ENCODE measurements at places on chromosomes 12 and 14. TPM values are rescaled to one million over a fixed set of nuclear protein-coding genes. Genes with fewer than 3 reads are reported as not detected.
A peak's percentile ranks its signal among the peaks of the same experiment; 100 is the strongest.

Gene RERG
- polyA plus RNA-seq = 0.04 TPM

GRCh38 chr12:76177821-76178220, 93.3 kb upstream of the NAP1L1 start:
- DNase-seq = no peak

Gene JAG2
- 0.31 TPM for polyA plus RNA-seq

Gene FAM90A1
- polyA plus RNA-seq = 0.20 TPM

- DNase-seq = no peak
These were observed 368.4 kb upstream of the TMEM132C start for GRCh38 chr12:127898616-127899015.

Gene TMPRSS12
- polyA plus RNA-seq = not detected

Gene ZDHHC22
- polyA plus RNA-seq = not detected

Gene A2M
- 171 TPM for polyA plus RNA-seq

DNA sequence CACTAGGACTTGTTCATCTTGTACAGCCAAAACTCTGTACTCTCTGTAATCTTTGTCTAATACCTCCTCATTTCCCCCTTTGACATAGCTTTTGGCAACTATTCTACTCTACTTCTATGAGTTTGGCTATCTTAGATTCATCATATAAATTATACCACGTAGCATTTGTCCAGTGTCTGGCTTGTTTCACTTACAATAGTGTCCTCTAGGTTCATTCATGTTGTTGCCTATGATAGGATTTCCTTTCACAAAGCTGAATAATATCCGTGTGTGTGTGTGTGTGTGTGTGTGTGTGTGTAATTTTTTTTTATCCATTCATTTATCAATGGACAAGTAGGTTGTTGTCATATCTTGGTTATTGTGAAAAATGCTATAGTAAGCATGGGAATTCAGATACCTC, 209.5 kb downstream of the KCNC2 start:
- no peak for DNase-seq

DNA sequence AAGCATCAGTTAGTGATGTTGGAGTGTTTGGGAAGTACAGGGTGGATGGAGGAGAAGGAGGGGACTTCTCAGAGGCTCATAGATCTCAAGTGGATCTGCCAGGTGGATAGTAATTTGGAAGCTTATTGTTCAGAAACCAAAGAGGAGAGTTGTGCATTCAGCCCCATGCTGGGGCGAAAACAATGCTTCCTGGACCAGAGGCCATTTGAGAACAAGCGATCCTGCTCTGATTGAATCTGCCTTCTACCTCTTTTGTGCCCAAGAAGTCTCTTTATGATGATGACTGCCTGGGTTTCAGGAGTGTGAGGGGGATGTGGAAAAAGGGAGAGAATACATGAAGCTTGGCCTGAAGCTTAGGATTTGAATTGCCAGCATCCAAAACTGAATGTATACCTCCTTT, 110.8 kb upstream of the SRRM4 start:
- DNase-seq = no peak

GRCh38 chr12:115444346-115444745, 760.4 kb upstream of the TBX3 start:
- DNase-seq = no peak

- DNase-seq = peak; percentile 39
These were observed 478.2 kb downstream of the DIO2 start for GRCh38 chr14:79732911-79733655.

Gene RNASE4
- 42.4 TPM for polyA plus RNA-seq

Gene SPX
- polyA plus RNA-seq = 0.12 TPM

DNA sequence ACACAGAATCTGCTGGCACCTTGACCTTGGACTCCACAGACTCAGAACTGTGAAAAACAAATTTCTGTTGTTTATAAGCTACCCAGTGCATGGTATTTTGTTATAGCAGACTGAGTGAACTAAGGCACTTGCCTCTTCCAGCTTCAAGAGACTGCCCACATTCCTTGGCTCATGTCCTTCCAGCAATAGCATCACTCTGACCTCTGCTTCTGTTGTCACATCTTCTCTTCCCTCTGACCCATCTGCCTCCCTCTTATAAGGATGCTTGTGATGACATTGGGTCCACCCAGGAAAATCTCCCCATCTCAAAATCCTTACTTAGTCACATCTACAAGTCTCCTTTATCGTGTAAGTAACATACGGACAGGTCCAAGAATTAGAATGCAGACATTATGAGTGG, 200.4 kb downstream of the PIK3C2G start:
- no peak for DNase-seq

DNA sequence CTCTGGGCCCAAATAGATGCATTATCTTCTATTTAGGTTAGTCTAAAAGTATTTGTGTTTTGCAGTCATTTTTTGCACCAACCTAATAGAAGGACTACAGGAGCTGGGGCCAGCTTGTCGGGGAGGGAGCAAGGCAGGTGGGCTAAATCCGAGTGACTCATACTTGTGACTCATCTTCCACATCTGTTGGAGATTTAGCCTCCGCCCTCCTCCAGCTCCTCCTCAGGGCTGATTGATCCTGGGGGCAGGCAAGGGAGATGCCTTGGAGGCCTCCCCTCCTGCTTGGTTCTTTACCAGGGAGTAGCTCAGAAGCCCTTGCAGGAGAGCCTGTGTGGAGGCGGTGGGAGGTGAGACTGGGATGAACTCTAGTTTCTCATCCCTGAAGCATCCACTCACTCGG, 27.9 kb downstream of the RHOF start:
- peak; percentile 70 for DNase-seq

GRCh38 chr12:122081083-122081696, 2.6 kb downstream of the MLXIP start:
- no peak for DNase-seq

Gene MDM1
- polyA plus RNA-seq = 14.9 TPM

GRCh38 chr14:73889376-73889775, 2.7 kb downstream of the ZNF410 start:
- no peak for DNase-seq

DNA sequence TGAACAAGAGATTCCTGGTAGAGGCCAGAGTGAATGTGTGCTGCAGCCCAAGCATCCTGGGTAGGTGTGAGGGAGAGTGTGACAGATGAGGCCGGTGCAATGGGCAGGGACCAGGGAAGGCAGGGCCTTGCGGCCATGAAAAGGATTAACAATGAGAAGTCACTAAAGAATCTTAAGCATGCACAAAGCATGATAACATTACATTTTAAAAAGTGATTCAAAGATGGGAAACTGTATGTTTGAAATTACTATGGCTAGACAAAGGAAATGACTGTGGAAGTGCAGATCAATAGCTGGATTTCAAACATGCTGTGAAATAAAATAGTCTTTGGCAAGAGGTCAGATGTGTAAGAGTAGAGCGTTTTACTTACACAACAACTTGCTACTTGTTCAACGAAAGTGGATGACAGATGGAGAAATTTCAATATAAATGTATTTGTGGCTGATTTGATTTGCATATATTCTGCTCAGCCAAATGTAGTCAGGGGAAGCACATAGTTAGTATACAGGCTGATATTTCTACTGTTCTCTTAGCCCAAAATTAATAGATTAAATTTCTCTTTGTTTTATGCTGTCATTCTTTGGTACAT, 175.5 kb downstream of the CCDC59 start:
- no peak for DNase-seq

GRCh38 chr14:79265366-79265946, 945.8 kb downstream of the DIO2 start:
- DNase-seq = no peak

DNA sequence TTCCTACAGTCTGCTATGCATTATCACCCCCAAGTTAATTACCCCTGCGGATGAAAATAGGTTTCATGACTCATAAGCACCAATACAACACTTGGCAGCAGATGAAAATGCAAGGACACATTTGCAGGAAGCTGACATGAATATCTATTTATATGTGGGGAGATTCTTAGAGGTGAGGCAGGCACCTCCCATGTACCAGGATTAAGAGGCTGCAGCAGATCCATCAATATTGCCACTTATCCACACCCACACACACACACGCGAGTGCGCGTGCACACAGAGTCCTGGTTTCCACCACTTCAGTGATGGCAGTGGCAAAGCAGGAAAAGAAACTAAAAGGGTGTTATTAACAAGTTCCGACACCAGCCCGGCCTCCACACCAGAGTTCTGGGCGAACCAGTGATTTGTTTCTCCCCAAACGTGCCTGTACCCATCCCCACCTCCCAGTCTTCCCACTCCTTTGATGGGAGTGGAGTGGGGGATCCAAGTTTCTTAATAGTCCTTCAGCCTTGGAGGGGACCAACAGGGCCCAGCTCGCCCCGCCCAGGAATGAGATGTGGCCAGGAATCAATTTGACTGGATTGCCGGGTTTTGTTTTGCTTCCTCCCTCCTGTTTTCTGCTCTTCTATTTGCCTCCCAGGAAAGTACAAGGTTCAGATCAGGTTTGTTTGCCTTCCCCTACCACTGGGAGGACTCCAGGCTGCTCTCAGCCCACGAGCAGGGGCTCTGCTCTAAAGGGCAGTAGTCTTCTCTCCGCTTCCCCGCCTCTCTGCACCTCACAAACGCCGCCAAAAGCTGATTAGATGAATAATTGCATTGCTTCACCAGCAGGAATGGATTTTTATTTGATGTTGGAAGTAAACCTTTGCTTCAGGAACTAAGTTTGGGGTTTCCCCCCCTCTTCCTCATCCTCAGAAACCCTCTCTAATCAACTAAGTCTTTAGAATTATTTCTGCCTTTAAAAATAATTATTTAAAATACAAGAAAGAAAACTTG, 5.2 kb downstream of the IRF2BPL start:
- DNase-seq = no peak

Gene ARHGEF40
- polyA plus RNA-seq = 62.7 TPM

GRCh38 chr14:68668531-68668930, 124.3 kb downstream of the ZFP36L1 start:
- no peak for DNase-seq

Gene SLC7A7
- polyA plus RNA-seq = 9.4 TPM

- DNase-seq = no peak
These were observed 21.5 kb downstream of the METAP2 start for GRCh38 chr12:95495433-95495832.

Gene MBD6
- polyA plus RNA-seq = 5.6 TPM

GRCh38 chr14:99309220-99309766, 37.3 kb upstream of the BCL11B start:
- DNase-seq = no peak

- DNase-seq = no peak
These were observed 11.9 kb upstream of the SLC2A13 start for GRCh38 chr12:40117818-40118217.

DNA sequence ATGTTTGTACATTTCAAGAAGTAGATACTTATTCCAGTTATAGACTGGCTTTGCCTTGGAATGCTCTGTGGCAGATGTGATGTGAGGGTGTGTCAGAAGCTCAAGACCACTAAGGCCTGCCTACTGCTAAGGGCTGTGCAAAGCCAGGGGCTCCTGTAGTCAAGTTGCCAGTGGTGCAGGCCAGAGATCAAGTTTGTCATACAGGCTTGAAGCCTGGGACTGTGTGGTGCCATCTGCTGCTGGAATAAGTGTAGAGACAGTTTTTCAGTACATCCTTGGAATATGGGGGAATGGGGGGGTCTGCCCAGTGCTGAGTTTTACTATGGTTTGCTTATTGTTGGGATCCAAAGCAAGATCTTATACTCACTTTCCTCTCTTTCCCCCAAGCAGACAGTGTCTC, 649.9 kb upstream of the FOXG1 start:
- no peak for DNase-seq

- no peak for DNase-seq
These were observed 1031.3 kb downstream of the FSCB start for GRCh38 chr14:43475757-43476156.

- DNase-seq = no peak
These were observed 76.3 kb downstream of the ESR2 start for GRCh38 chr14:64217834-64218233.

DNA sequence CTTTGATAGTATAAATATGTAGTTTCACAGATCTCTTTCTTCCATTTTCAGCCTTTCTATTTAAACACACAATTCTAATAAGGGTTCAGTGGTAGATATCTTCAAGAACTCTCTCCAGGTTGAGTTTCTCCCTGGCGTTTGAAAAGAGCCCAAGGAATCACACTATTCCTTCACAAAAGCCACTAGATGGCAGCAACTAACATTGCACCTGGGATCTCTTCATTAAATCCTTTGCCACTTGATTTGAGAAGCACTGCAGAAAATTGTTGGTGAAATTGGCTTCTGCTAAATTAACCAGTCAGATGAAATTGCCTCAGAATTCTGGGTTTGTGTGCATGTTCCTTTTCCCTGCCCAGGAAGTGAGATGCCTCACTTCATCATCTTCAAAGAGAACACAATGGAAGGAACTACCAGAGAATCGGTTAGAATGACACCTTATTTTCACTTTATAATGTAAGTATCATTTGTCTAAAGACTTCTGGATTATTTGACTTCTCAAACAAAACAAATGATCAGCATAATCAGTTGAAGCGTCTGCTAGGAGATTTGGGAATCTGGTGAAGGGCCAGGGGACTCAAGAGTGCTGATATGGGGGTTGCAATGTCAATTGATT, 6.8 kb downstream of the CCDC198 start:
- DNase-seq = no peak

DNA sequence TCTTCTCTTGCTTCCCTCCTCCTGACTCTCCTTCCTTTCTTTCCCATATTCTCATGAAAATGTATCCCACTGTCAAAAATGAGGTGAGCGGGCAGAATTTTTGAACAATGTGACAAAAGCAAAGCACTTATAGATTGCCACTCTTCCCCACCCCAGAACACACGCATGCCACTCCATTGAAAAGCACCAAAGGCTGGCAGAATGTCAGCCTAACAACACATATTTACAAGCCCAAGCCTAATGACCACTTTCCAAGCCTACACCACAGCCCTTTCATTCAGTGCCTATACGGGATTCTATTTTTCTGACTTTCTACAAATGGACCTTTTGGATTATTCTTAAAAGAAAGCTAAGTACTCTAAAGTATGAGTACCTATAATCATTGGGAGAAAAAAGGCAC, 62.9 kb upstream of the METAP2 start:
- DNase-seq = no peak

GRCh38 chr12:112838731-112839130, 47.2 kb downstream of the RPH3A start:
- no peak for DNase-seq

DNA sequence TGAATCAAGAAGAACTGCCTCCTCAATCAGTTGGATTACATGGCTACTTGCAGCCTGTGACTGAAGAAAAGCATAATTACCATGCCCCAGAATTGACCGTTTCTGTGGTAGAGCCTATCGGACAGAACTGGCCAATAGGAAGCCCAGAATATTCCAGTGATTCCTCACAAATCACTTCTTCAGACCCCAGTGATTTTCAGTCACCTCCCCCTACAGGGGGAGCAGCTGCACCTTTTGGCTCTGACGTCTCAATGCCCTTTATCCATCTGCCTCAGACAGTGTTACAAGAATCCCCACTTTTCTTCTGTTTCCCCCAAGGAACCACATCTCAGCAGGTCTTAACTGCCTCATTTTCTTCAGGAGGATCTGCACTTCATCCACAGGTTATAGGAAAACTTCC, 80.8 kb downstream of the RAD52 start:
- DNase-seq = no peak

GRCh38 chr12:12990700-12991468, 9.2 kb downstream of the HEBP1 start:
- no peak for DNase-seq

DNA sequence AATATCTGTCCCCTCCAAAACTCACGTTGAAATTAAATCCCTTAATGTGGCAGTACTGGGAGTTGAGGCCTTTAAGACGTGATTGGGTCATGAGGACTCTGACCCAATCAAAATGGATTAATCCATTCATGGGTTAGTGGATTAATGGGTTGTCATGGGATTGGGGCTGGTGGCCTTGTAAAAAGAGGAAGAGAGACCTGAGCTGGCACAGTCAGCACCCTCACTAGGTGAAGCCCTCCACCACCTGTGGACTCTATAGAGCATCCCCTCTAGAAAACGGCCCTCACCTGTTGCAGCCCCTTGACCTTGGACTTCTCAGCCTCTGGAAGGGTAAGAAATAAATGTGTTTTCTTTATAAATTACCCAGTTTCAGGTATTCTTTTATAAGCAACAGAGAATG, 53.0 kb downstream of the SPRING1 start:
- no peak for DNase-seq

Gene AKAP5
- 0.17 TPM for polyA plus RNA-seq
